ENCODE measurements at places on chromosomes 11 and 22.
A peak's percentile ranks its signal among the peaks of the same experiment; 100 is the strongest.

DNA sequence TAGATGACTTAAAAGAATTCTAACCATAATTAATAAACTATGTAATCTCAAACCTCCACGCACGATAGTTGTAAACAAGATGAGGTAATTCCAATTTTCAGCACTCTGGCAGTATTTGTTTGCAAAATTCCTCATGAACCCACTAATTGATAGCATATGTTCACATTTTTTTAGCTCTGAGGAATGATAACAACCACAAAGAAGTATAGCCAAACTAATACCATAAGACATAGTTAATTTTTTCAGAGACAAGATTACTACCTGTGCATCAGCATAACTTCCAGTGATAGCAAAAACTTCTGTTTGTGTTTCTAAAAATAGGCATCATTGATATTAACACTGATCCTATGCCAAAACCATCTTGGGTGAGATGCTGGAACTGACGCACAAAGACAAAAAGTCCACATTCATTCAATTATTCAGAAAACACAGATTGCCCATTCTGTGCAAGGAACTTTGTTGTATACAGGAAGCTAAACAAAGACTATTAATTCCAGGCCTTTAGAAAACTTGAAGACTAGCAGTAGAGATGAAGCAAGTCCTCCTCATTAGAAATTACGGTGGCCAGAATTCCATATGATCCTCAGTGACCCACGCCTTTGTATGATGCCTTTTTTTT, 57.7 kb downstream of the PDGFD start:
- DNase-seq: no peak

DNA sequence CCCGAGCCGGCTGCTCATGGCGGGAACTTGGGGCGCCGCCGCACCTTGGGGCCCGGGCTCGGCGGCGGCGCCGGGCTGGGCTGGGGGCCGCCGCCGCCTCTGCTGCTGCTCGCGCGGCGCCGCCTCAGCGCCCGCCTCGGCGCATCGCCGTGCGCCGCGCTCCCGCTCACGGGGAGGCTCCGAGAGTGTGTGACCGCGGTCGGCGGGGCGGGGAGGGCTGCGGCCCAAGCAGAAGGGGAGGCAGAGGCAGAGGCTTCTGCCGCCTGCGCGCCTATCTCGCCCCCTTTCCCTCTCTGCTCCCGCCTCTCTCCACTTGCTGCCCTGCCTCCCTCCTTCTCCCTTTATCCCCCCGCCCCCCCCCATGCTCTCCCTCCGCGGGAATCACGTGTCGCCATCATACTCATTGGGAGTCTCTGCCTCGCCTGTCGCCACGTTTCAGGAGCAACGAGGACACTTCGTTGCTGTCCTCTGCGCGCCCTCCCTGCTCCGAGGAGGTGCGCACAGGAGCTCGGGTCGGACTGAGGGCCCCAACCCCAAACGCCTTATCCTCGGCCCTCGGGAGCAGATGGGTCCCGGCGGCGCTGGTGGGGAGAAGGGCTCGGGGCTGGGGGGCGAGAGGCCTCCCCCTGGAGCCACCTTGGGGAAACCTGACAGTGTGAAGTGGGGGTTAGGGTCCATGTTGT, at the start of gene GUCY1A2:
Gene GUCY1A2 (minus strand): TSS at position 258 of the 683 bp plus-strand sequence. CDS start 421 bp downstream, outside the sequence.
- no peak for DNase-seq

- no peak for DNase-seq
These were observed 204.6 kb downstream of the BARX2 start for GRCh38 chr11:129580278-129580677.

- DNase-seq: peak; percentile 83
These were observed 15.3 kb downstream of the IL10RA start for GRCh38 chr11:118001494-118001971.

DNA sequence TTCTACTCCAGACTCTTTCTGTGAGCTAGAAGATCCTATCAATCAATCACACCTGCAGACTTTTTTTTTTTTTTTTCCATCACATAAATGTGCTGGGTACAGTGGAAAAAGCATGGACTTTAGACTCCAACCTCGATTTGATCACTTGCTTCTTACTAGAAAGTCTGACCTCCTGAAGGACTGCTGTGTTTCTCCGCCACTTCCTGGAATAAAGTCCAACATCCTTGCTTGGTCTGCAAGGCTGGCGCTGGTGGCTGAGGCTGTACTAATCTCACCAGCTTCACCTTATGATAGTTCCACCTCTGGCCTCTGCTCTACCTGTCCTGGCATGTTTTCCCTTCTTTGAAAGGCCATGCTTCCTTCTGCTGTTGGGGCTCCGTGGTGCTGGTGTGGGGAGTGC, 60.9 kb upstream of the SESN3 start:
- no peak for DNase-seq

GRCh38 chr11:110774138-110775014, 62.1 kb upstream of the ARHGAP20 start:
- DNase-seq: no peak

DNA sequence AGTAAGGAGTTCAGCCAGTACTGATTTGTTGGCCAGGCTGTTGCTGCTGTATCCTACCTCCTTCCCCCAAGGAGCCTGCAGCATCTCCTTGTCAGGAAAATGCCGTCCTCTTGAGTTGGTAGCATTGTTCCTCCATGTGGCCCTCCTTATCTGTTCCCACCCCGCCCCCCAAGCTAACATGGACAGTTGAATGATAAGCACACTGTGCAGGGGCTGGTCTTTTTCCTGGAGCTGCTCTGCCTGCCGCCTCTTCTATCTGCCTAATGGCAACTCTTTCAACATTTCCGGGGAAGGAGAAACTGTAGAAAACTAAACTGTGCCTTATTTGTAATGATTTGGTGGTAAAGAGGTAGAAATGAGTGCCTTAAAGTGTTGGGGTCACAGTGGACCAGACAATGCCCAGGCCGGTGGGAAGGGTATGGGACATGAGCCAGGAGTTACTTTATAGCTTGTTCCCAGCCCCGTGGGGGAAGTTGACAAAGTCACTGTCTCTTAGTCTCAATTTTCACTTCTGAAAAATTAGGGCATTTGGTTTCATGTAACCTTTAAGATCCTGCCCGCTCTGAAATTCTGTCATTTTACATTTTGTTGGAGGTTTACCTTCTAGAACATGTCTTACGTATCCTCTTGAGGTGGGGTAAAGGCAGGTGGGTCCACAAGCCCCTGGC, 4.5 kb downstream of the FAM118A start:
- no peak for DNase-seq

- no peak for DNase-seq
These were observed 143.9 kb downstream of the INSC start for GRCh38 chr11:15258433-15259165.

- peak; percentile 71 for DNase-seq
These were observed 12.1 kb downstream of the GATD1 start for GRCh38 chr11:765025-765801.

GRCh38 chr11:46215208-46215931, 62.1 kb upstream of the CREB3L1 start:
- DNase-seq: no peak

DNA sequence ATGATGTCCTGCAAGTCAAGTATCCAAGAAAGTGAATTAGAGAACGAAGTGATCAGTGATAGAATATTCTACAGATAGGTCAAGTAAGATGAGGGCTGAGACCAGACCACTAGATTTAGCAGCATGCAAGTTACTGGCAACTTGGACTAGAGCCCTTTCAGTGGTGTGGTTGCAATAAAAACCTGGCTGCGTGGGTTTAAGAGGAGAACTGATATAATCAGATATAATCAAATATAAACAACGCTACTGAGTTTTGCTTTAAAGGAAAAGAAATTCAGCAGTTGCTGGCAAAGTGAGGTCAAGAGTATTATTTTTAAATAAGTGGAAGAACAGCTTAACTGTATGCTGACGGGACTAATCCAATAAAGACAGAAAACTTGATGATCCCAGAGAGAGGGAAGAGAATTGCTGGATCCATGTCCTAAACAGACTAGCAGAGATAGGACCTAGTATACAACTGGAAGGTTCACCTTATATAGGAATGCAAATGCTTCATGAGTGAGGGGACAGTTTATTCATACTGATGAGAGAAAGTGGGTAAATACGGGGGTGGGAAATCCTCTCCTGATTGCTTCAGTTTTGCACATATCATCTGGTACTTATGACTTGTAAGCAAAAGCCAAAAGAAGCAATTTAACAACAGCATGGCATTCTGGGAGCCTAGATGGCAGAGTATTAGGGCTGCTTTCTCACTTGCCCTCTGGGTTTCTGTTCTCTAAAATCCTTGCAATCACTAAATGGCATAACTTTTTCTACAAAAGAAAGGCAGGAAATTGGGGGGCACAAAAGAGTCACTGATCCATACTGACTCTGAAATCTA, 146.2 kb downstream of the RBFOX2 start:
- no peak for DNase-seq

- no peak for DNase-seq
These were observed 148.5 kb upstream of the HSD17B12 start for GRCh38 chr11:43532041-43532440.

Measured in activated CD4-positive, alpha-beta T cell treated with anti-CD3 and anti-CD28 coated beads, Interleukin-10, Interleukin-2, amounts not matched to agents 100 ng/mL and 50 ng/mL, durations not matched to agents 16 hours and 8 hours (primary cell).